ENCODE measurements at places on chromosomes 1 and 21.

- DNase-seq: no peak
Observed at GRCh38 chr21:15199414-15200383, 134.9 kb upstream of the NRIP1 start.

GRCh38 chr1:30159015-30159414 is 564.4 kb downstream of the MATN1 start:
- DNase-seq: no peak

DNA sequence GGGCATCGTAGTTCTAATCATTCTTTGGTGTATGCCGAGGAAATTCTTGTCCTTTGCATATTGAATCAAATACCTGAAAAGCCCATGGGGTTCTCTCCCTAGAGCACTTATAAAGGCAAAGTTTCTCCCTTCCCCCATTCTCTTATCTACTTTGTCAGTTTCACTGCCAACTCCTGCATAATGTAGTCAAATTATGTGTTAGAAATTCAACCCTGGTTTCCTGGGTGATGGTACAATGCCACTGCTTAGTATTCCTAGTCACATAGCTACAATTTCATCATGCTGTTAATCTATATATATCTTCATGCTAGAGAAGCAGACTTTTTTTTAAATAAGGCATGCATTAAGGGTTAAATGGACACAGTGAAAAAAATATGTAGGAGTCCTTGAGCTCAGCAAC is 119.0 kb downstream of the PDE4B start:
- no peak for DNase-seq

GRCh38 chr1:10768552-10768951 is 27.9 kb downstream of the CASZ1 start:
- no peak for DNase-seq

- no peak for DNase-seq
Observed at GRCh38 chr1:231053493-231054162, 13.6 kb upstream of the FAM89A start.

DNA sequence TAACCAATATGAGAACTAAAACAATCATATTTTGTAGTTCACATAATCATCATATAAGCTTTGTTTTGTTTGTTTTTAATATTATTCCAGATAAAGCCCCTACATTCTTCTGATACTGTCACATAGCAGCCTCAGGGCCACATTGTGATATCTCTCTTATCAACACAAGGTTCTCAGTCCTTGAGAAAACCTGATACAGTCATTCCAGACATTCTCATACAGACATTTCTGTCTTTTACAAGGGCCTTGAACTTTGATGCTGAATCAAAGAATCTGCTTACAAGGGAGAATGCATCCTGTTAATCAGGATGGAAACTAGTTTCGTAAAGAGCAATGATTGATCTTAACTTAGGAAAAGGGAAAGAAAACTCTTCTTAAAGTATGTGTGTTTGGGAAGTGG is 12.7 kb upstream of the VCAM1 start:
- no peak for DNase-seq

DNA sequence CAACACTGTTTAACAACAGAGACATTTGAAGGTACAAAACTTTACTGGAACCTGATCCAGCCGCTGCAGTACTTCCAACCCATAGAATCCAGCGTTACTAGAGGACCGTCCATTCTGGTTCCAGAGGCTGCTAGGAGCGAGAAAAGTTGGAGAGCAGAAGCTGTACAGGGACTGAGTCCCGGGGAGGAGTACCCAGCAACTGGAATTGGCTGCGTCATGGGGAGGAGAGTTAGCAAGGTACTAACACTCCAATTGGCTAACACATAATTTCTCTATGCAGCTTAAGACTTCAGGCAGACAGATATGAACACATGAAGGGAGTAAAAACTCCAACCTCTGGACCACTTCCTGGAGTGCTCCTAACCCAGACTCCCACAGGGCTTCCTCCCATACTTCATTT is 2.1 kb upstream of the QSOX1 start:
- DNase-seq: no peak

GRCh38 chr1:162856260-162856659 is 4.7 kb downstream of the CCDC190 start:
- no peak for DNase-seq

- DNase-seq: no peak
Observed at GRCh38 chr1:67792103-67792502, 41.2 kb downstream of the GNG12 start.

DNA sequence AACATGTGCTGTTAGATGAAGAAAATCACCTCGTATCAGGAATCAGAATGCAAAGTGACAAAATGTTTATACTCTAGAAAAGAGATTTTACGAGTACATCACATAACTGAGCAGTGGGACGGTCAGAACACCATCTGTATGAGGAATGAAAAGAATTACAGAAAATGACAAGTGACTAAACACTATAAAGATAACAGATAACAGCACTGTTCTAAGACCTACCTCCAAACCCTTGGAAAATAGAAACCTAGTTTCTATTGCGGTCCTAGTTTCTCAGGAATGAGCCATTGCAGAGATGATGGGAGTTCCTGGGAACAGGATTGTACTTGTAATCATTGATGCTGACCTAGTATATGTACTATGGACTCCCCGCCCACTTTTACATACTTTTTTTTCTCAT is 839.4 kb upstream of the ADAMTS5 start:
- no peak for DNase-seq

GRCh38 chr1:82507011-82507410 is 706.3 kb downstream of the ADGRL2 start:
- DNase-seq: no peak

DNA sequence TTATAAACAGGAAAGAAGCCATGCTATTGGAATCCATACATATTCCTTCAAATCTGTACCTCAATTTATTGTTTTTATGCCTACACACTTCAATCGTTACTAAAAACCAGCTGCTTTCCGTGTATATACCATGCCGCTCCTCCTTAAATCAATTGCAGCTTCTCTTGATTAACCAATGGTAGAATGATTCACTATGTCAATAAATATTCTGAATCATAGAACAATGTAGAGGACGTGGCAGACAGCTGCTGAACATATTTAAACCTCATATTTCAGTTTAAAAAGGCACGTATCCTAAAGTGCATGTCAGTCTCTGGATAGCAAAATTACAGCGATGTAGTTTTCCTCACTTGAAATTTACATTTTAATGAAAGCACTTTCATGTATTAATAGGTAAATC is 100.4 kb downstream of the MRPL39 start:
- DNase-seq: no peak

DNA sequence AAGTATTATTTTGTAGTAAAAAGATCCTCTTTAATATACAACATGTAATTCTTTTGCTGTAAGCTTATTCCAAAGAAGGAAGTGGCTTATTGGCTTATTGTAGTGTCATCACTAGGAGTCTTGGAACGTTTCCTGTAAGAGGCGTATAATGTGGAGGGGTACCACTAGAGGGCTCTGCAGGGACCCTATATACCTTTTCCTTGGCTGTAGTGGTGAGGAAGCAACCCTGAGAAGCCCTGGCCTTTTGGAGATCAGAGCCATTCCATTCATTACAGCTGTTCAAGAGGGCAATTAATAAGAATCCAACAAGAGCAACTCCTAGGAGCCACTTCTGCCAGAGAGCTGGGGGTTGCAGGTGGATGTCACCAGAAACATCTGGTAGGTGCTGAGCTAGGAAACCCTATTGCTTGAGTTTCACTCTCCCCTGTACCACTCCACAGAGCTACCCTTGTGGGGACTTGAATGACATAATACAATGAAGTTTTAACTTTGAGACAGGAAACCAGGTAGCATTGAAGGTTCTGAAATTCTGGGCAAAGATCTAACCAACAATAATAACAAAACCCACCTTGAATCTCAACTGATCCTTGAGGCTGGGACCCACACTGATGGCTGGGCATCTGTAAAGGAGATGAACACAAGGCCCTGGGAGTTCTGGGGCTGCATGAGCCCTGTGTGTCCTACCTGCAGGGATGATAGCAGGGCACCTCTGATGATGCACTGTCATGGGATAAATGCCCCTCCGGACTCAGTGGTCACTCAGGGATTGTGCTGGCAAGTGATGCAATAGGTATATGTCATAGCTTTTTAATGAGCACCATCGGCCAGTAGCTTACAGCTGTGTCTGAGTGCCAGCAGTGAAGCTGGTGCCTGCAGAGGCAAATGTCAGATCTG is 160.2 kb upstream of the COA6 start:
- peak; percentile 6 for DNase-seq

DNA sequence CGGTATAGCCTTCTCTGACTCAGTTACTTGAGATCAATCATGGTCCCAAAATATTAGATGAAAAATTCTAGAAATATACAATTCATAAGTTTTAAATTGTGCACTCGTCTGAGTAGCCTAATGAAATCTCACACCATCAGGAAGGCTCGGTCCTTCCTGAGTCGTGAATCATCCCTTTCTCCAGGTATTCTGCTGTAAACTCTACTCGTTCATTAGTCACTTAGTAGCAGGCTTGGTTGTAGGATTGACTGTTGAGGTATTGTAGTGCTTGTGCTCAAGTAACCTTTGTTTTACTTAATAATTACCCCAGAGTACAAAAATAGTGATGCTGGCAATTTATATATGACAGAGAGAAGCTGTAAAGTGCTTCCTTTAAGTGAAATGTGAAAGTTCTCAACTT is 238.7 kb downstream of the OLFM3 start:
- DNase-seq: no peak

DNA sequence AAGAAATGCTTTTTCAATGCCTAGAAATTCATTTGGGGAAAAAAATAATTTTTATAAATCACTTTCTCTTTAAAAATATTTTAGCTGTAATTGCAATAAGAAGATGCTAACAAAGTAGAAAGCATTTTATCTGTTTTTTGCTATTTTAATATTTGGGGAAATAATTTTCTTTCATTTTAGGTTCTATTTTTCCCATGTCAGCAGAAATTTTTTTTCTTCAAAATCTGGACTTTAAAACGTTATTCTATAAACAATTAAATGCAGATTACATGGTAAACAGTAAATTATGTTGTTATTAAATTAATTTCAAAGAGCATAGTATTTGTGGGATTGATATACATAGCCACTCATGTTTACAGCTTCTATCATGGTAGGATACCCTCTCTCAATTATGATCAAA is 27.7 kb upstream of the RRP15 start:
- no peak for DNase-seq

- DNase-seq: no peak
Observed at GRCh38 chr1:9271283-9271682, 21.4 kb upstream of the SPSB1 start.

DNA sequence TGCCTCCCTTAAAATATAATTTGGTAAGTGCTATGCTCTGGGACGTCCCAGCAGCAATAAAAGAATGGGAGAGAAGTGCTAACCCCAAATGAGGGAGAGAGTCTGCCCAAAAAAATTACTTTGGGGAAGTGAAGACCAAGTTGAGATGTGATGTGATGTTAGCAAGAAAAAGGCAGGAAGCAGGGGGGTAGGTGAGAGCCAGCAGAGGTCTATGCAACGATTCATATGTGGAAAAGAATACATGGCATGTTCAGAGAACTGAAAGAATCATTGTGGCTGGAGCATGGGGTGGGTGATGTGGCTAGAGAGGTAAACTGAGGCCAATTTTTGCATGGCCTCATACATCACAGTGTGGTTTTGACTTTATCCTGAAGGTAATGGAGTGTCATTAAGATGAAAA is 5.6 kb upstream of the CTPS1 start:
- DNase-seq: no peak

GRCh38 chr1:160187407-160187806 is 3.0 kb upstream of the CASQ1 start:
- no peak for DNase-seq

DNA sequence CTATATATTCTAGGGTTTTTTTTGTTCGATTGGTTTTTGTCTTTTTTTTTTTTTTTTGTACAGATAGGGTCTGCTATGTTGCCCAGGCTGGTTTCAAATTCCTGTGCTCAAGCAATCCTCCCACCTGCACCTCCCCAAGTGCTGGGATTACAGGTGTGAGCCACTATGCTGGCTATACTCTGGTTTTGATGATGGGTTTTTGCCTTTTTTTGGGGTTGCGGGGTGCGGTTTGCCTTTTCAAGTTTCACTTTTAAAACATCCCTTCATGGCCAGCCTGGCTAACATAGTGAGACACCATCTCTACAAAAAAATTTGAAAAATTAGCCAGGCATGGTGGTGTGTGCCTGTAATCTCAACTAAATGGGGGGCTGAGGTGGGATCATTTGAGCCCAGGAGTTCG is 10.0 kb downstream of the KDM5B start:
- no peak for DNase-seq

GRCh38 chr1:93042187-93043056 is 36.7 kb upstream of the MTF2 start:
- peak; percentile 87 for DNase-seq

- no peak for DNase-seq
Observed at GRCh38 chr1:2345297-2346075, 45.9 kb downstream of the MORN1 start.

DNA sequence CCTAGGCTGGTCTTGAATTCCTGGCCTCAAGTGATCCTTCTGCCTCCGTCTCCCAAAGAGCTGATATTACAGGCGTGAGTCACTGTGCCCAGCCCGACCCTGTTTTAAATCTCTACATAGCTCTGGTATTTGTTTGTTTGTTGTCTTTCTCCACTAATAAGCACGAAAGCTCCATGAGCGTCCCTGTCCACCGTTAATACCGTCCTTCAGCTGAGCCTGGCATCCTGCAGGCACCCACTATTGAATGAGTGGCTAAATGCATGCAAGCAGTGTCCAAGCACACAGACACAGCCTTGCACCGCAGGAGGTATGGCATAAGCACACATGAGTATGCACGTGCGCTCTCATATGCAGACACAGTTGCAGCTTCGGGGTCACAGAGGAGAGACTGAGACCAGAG is 4.5 kb upstream of the COL16A1 start:
- DNase-seq: no peak

GRCh38 chr1:47443530-47444296 is 5.9 kb downstream of the FOXD2 start:
- no peak for DNase-seq

- no peak for DNase-seq
Observed at GRCh38 chr1:169118227-169118626, 11.7 kb downstream of the ATP1B1 start.

GRCh38 chr1:226569879-226570547 is 21.4 kb downstream of the STUM start:
- no peak for DNase-seq

GRCh38 chr1:5887971-5888361 is 104.3 kb downstream of the NPHP4 start:
- DNase-seq: no peak

GRCh38 chr1:113401728-113402127 is 11.4 kb downstream of the MAGI3 start:
- no peak for DNase-seq

GRCh38 chr1:90435351-90435750 is 281.8 kb downstream of the BARHL2 start:
- DNase-seq: no peak

DNA sequence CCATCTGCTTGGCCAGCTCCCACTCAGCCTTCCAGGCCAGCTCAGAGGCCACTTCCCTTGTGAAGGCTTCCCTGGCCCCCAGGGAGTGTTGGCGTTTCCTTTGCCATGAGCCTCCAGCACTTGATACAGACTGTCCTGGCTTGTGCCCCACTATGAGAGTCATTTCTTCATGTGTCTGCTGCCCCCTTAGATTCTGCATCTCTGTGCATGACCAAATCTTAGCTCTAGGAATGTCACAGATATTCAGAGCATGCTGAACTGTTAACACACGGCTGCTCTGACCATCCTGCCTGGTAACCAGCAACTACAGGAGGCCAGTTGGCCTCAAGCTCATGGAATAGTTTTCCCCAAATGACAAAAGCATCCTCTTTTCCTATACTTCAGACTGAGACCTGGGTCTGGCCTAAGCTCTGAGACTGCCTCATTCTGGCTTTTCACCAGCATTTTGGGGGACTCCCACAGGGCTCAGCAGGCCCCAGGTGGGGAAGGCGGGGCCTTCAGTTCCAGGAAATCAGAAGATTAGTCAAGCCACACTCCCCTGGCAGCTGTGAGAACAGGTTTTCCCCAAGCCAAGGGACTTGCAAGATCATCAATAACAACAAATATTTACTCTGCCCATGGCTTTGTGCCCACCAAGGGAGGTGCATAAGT is 182.6 kb upstream of the EDN2 start:
- peak; percentile 86 for DNase-seq
